NCI-H146 (cell line): ENCODE measurements at places on chromosomes 3 and 15.

DNA sequence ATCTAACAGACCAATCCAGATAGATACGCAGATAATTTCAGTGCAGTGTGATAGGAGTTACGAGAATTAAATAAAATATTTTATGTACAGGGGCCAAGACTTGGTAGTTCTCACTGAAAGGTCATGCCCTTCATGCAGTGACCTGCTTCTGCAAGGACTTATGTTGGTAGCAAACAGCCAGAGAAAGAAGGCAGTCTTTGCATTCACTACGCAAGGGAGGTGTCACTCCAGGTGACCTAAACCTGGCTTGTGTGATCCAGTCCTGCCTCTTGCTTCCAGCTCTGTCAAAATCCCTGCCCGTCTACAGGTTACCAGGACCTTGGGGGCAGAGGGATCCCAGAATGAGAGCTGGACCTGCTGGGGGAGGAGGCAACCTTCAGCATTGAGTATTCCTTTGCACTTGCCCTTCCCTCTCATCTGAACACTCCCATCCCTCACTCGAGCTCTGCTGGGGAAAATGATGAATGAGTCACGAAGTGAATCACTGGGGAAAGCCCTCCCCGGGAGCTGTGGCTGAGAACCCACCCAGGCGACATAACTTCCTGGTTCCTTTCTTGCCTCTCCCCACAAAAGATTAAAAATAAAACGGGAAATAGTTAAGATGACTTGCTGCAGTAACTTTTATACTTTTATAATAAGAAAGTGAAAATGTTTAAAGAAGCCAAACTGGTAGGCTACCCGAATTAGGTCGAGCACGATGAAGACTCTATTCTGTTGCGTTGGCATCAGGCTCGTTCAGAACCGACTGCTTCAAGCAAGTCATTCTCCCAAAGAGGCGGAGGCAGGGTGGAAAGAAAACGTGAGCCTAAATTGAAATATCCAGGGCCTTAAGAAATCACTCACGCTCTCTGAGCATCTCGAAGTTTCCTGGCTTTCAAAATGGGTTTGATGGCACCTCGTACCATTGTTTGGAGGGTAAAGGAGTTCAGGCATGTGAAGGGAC lies 216.1 kb downstream of the SLCO3A1 start:
- DNase-seq, result no peak

GRCh38 chr15:51356983-51357382 lies 15.5 kb downstream of the GLDN start:
- no peak for DNase-seq

DNA sequence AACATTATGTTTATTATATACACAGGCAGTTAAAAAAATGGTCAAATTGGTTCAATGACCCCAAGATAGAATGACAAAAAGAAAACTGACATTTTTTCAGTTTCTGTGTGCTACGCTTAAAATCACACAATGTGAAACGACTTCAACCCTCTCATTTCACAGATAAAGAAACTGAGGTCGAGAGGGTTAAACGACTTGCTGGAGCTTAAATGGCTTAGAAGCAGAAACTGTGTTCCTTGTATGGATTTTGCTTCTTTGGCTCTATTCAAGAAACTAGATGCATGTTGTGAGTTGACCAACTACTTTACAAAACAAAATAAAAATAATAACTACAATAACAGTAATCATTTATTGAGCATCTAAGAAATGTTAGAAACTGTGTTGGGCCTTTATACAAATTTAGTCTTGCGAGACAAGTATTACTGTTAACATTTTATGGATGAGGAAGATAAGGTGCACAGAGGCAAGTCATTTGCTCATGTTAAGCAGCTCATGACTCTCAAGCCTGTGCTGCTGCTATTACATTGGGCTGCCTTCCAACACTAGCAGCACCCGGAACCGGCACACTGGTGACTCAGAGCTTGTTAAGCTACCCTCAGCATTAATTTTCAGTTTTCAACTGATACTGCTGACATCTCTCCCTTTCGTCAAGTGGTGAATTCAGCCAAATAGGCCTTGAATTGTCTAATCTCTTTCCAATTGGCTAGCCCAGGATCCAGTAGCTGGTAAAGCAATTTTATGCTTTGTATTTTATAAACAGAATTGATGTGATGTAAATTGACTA lies 487.6 kb downstream of the NAALADL2 start:
- no peak for DNase-seq

DNA sequence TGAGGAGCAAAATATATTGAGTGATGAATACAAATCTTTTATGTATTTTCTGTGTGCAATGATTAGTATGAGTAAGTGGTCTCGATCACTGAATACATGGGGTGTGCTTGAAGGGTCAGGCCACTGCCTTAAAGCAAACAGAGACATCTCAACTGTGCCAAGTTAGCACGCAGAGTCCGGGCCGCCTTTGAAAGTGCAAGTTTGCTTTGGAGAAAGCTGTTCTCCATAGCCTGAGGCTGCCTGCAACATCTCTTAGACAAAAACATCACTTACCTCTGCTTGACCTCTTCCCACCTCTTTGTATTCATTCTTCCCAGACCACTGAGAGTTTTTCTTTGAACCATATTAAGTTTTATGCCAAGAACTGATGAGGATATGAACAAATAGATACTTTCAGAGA lies 267.0 kb downstream of the ZBTB20 start:
- peak; percentile 99 for DNase-seq

- DNase-seq, result no peak
These were observed 405.5 kb upstream of the TPM1 start for GRCh38 chr15:62636823-62637573.

DNA sequence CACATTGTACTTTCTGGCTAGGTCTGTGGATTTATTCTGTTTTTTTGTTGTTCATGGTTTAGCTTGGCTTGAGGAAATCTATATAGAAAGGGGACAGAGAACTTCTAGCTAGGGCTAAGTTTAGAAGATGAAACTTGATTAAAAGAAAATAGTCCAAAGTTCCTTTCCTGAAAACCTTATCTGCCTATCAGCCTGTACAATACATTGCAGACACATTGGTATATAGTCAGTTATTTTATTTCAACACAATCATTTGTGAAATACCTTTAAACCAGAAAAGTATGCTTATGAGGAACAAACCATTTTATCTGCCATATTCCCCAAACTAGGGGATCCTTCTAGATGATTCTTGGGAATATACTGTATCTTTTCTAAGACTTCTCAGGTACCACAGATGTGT lies 147.3 kb upstream of the CGNL1 start:
- no peak for DNase-seq

DNA sequence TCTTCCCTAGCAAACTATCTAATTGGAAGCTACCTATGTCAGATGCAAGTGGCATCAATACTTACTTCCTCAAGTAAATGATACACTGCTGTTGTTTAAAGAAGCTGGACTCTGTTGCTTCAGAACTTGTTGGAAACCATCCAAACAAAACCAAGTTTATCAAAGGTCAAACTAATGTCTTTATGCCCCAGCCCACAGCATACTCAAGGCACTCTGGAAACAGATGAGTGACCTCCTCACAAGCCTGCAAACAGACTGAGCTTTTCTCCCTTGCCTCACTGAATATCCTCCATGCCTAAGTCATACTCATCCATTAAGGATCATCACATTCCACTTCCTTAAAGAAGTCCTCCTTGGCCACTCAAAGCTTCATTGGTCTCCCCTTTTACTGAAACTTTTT lies 107.4 kb upstream of the ACP3 start:
- no peak for DNase-seq

- DNase-seq, result no peak
These were observed 586.5 kb upstream of the TBL1XR1 start for GRCh38 chr3:177783767-177784166.

DNA sequence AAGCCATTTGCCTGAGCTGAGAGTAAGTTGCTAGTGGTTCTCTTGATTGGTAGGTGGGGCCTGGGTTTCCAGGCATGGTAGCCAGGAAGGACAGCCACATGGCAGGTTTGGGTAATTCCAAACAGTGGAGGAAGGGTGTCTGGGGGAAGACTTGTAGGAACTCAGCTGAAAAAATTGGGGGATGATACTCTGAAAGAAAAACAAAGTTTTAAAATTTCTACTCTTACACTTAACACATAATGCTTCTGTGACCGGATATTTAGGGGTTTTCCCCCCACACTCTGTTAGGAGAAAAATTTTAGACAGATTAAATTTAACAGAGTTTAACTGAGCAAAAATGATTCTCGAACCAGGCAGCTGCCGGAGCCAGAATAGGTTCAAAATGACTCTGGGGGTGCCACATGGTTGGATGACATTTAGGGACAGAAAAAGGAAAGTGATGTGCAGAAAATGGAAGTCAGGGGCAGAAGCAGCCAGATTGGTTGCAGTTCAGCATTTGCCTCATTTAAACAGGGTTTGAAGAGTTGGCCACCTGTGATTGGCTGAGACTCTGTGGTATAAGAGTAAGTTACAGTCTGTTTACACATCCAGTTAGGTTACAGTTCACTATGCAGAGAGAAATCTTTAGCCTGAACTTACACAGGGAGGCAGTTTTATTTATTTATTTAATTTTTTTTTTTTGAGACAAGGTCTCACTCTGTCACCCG lies 8.1 kb downstream of the B2M start:
- DNase-seq, result no peak

GRCh38 chr3:160831401-160831800 lies 75.4 kb downstream of the PPM1L start:
- DNase-seq, result peak; percentile 20

DNA sequence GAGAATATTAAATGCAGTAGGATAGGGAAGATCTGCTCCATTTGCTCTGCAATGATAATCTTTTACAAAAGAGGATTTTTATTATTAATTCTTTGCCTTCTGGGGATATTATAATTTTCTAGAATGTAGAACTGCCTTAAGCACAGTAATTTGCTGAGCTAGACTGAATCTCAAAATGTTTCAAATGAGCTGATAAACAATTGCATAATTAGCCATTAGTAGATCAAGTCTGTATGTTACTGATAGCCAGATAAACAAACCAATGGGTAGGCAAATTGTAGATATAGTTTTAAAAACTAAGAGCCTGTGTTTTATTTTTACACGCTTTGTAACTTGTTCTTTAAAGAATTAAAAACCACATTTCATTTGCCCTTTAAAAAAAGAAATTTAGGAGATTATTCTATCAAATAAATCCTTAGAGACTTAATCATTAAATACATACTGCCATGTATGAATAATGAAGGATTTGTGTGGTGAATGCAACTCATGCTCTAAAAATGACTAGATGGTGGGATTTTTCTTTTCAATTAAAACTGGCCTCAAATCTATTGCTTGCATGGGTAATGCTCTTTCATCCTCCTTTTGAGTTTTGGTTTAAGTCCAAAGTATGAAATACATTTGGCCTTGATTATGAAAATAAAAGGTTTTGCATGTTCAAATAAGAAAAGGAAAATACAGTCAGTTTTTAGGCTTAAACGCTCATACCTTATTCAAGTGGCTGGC lies 32.6 kb upstream of the NANOGP8 start:
- DNase-seq, result no peak

DNA sequence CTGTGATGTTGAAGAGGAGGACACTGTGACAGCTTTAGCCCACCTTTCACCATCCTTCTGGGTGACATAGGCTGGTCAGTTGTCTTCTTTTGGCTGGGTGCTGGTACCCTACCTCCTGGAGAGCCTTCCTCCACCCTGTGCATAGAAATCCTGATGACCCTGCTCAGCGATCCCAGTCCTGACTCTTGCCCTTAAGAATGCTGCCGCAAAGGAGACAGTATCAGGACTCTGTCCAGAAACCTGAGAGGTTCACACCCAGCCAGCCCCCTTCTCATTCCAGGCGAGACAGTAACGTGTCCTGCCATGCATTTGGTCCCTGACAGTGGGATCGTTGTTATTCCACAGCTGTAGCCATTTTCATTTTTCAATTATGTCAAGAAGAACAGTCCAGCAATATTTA lies 312.8 kb upstream of the CHRM5 start:
- DNase-seq, result no peak
